ENCODE measurements at places on chromosomes 11 and 22. TPM values are rescaled to one million over a fixed set of nuclear protein-coding genes. Genes with fewer than 3 reads are reported as not detected.

The ESAM gene
- total RNA-seq: not detected

The MUC2 gene
- not detected for total RNA-seq

The ANKK1 gene
- total RNA-seq: 0.85 TPM

The IFITM2 gene
- 2.3 TPM for total RNA-seq

The TYR gene
- not detected for total RNA-seq

The TRIM49 gene
- total RNA-seq: not detected

The OR52N2 gene
- not detected for total RNA-seq

The TREH gene
- not detected for total RNA-seq

The TOM1 gene
- 29.6 TPM for total RNA-seq

The NCR3LG1 gene
- total RNA-seq: 2.6 TPM

The HEPN1 gene
- total RNA-seq: not detected

The PARVG gene
- total RNA-seq: not detected

The DGAT2 gene
- 11.7 TPM for total RNA-seq

The GLYAT gene
- not detected for total RNA-seq

The P2RX3 gene
- total RNA-seq: not detected

The CDK2AP2 gene
- total RNA-seq: 18.5 TPM

The MS4A7 gene
- total RNA-seq: not detected

Data from tracheal epithelial cell (primary cell).